ENCODE measurements at places on chromosomes 7 and 10.

GRCh38 chr10:90872648-90873020 lies 860 bp downstream of the RPP30 start:
- DNase-seq = no peak

DNA sequence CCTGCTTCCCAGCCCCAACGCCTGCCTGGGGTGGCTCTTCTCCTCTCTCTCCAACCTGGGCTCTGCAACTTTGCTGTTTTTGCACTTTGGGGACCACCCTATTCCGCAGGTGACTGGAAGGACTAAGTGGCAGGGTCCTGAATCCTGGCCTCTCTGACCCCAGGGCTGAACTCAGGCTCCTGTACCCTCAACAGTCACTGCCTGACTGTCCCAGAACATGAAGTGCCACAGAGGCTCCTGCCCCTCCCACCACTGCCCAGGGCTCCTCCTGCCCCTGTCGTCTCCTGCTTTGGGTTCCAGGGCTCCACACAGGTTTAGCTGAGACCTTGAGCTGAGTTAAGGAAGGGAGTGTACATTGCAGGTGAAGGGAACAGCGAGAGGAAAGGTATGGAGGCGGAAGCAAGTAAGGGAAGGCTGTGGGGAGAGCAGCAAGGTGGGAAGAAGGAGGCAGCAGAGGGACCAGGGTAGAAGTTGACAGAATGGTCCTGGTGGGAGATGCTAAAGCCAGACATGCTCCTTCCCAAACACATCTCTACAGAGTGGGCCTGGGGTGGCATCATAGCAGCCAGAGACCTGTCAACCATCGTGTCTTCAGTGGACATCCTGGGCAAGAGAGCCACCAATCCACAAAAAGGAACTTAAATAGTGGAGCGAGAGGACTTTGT lies 5.7 kb upstream of the GRID1 start:
- DNase-seq = no peak

DNA sequence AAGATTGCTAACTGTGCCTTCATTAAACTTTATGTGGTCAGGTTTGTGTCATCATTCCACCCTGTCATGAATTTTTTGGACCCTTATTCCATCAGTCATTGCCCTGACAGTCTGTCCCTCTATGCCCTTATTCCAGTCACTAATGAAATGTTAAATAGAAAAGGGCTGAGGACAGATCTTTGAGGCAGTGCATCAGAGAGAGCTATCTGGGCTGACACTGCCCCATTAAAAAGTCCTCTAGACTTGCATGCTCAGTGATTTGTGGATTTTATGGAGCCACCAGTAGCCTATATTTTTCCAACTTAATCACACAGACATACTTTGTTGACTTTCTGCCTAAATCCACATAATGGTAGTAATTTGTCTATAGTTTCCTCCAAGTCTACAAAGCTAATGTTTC lies 264.7 kb upstream of the YAE1 start:
- no peak for DNase-seq

GRCh38 chr7:131449373-131449902 lies 107.0 kb downstream of the PODXL start:
- no peak for DNase-seq

DNA sequence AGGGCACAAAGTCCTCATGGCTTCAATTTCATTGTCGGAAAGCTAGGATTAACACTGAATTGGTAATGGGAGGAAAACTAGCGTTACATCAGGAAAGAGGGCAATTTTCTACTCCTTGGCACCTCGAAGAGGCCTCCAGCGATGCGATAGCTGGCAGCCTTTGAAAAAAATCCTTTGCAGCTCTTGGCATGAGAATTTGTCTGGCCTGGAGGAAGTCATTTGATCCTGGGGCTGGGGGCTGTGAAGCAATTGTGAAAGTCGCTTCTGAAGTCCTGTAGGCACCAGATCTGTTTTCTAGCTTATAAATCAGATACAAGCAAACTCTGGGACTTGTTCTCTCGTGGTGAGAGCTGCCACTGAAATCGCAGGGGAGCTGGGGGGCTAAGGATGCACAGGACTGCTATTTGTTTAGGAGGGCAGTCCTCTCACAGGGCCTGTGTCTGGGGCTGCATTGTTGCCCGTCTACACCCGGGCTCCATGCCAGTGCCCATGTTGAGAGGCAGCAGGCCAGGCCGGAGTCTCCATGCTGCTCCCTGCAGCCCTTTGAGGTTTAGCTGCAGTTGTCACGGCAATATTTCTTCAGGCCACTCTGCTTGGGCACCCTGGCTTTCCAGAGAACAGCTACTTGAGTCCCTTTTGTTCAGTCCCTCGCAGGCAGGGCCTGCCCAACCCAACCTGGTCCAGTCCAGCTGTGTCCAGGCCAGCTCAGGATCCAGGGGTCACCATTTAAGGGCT lies 206.8 kb upstream of the LYZL1 start:
- DNase-seq = no peak

DNA sequence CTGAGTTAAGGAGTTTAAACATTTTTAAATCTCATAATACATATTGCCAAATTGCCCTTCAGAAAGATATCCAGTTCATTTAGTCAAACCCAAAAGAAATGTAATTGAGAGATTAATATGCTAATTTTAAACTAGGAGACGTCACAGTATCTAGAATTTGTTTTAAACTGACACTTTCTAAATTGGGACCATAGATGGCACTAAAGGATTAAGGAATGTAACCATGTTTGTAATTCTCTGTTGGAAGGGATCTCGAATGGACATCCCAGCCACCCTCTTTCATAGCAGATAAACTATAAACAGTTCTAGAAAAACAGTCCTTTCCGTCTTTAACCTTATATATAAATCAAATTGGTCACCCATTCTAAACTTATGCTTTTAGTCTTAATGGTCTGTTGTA lies 30.0 kb upstream of the SAMD9L start:
- no peak for DNase-seq

DNA sequence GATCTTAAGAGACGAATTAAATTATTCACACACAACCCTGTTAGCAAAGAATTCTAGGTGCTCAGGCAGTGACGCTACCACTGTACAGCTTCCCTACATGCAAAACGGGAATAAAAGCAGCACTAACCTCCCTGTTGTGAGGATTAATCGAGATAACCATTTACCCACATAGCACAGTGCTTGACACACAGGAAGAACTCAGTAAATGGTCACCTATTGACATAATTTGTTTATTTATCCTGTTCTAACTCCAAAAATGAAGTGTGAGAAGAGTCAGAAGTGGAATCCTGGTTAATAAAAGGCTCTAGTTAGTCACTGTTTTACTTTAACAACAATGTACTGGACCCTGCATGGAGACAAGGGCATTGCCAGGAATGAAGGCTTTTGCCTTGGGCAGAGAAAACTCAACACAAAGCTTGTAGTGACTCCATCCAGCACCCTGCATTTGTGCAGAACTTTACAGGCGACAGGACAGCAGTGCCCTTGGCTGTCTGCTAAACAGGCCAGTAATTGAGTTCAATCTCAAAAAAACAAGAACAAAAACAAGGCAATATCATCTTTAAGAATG lies 103.8 kb downstream of the SORBS1 start:
- DNase-seq = no peak

GRCh38 chr10:124802313-124802675 lies 675 bp downstream of the ABRAXAS2 start:
- DNase-seq = no peak

DNA sequence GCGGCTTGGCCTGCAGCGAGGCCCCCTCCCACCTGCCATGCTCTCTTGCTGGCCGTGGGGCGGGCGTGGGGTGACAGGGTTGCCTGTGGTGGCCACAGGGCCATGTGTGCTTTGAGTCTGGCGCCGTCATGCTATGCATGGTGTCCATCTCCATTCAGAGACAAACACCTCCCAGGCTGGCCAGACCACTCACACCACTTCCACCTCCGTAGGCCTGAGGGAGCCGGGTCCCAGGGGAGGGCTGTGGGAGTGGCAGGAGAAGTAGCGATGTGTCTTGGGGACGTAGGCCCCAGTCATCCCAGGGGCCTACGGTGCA lies 65.5 kb downstream of the DNAJB6 start:
- DNase-seq = no peak

Data from retina (tissue), 1 donor.